ENCODE measurements at places on chromosomes 5 and 9.

DNA sequence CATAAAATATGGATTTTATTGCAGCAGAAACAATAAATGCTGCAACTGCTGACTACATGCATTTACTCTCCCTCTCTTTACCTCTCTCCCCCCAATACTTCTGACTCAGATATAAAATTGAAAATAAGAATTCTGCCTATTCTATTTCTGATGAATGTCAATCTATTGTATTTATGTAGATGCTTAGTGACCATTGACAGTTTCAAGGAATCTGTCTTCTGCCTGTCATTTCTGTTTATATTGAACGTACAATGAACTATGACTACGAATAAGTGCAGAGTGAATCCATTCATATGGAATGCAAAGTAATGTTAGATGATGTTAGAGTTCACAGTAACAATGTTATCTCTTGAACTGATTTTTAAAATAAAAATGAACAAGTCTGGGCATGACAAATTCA lies 898 bp downstream of the CDH10 start:
- no peak for DNase-seq

- no peak for DNase-seq
Measured at GRCh38 chr5:126506079-126506478, 82.9 kb downstream of the GRAMD2B start.

DNA sequence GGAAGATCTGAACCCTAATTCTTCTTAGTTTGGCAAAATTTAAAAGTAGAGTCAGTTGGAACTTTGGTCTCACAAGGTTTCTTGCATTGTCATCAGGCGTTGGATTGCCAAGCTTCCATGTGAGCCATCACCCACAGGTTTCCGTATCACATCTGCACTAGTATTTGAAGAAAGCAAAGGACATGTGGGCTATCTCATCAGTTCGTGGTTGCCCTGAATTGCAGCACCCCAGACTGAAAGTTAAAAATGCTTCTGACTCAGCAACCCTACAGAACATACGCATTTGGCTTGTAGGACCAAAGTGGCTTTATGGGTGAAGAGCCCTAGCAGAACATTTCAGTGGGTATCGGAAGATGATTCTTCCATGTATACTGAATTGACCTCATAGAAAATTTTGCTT lies 358.0 kb downstream of the ENC1 start:
- no peak for DNase-seq

DNA sequence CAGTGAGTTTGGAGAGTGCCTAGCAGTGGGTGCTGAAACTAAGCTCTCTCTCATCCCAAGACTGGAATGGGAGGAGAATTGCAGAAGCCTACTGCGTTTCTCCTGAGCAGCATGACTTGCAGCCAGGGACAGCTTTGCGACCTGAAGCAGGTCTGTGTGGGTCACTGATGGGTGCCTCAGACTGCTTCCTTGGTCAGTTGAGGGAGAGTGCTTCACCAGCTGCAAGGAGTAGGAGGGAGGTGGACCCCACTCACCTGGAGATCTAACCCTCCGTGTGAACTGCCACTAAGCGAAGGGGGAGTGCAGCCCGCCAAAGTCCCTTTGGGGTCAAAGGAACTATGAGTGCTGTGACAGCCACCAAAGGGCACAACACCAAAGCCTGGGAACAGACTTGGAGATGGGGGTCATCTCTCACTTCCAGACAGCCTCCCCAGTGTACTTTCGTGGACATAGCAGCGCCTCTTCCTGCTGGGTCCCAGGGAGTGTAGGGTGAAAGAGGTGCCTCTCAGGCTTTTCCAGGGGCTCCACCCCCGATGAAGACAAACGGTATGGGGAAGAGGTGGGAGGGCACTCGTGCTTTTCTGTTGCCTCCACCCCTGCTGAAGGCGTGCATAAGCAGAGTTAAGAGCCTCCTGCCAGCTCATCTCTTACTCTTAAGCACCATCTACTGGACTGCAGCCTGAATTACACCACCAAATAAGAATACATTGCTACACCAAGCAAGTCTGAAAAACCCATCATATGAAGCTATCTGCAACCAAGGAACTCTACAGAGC lies 34.3 kb upstream of the MACIR start:
- DNase-seq, result peak; percentile 22

GRCh38 chr5:132321109-132321721 lies 27.0 kb downstream of the SLC22A4 start:
- no peak for DNase-seq

Data from GM06990 (cell line).